ENCODE measurements at places on chromosomes 3 and 15. TPM values are rescaled to one million over a fixed set of nuclear protein-coding genes. Genes with fewer than 3 reads are reported as not detected.

Gene PYGO1
- polyA plus RNA-seq = 18.0 TPM

Gene CHRNA7
- polyA plus RNA-seq = 21.1 TPM

Gene CHST2
- 28.4 TPM for polyA plus RNA-seq

Gene GRM2
- polyA plus RNA-seq = 0.46 TPM

Gene TM4SF18
- polyA plus RNA-seq = 32.7 TPM

Gene RPS17
- 1,842 TPM for polyA plus RNA-seq

Gene C3orf52
- polyA plus RNA-seq = 5.4 TPM

Gene MORC1
- 0.79 TPM for polyA plus RNA-seq

Gene WDR93
- 2.3 TPM for polyA plus RNA-seq

Gene TBCCD1
- 20.0 TPM for polyA plus RNA-seq

Gene CLSTN2
- 1.9 TPM for polyA plus RNA-seq

Gene PLAAT1
- 3.7 TPM for polyA plus RNA-seq

Gene ALDH1A3
- 3.2 TPM for polyA plus RNA-seq

Gene PPP1R14D
- 0.46 TPM for polyA plus RNA-seq

Gene PLA1A
- polyA plus RNA-seq = 8.2 TPM

Gene ACOX2
- 36.4 TPM for polyA plus RNA-seq

Gene SLC22A14
- 0.43 TPM for polyA plus RNA-seq

Gene UPK1B
- polyA plus RNA-seq = 9.4 TPM

Gene SGO1
- polyA plus RNA-seq = 9.2 TPM

Gene PGBD4
- 2.2 TPM for polyA plus RNA-seq

Gene SRP14
- 593 TPM for polyA plus RNA-seq

Gene CLDN18
- polyA plus RNA-seq = 0.64 TPM

Gene TRPM1
- 0.25 TPM for polyA plus RNA-seq

Gene ZNF620
- polyA plus RNA-seq = 10.4 TPM

Gene ACSBG1
- polyA plus RNA-seq = 0.55 TPM

Gene SLC28A1
- polyA plus RNA-seq = 5.8 TPM

Gene CYP1A1
- not detected for polyA plus RNA-seq

Gene SEC62
- 184 TPM for polyA plus RNA-seq

Gene GABRR3
- 0.10 TPM for polyA plus RNA-seq

All from right renal pelvis (tissue), 4 donors.